Naive thymus-derived CD4-positive, alpha-beta T cell (primary cell): ENCODE measurements at places on chromosomes 12 and 14. TPM values are rescaled to one million over a fixed set of nuclear protein-coding genes. Genes with fewer than 3 reads are reported as not detected.

DNA sequence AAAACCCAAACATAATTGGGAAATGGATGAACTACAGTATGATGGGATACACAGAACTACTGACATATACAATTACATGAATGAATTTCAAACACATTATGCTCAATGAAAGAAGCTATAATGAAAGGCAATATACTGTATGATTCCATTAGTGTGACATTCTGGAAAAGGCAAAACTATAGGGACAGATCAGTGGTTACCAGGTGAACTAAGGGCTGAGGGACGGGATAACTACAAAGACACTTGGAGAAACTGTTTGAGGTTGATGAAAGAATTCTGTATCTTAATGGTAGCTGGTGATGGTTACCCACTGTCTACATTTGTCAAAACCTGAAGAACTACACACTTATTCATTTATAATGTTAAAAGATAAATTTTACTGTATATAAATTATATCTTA is 7.7 kb downstream of the ZFC3H1 start:
- no peak overlapping the region for H3K27ac ChIP-seq
- H3K27me3 ChIP-seq, result no peaks in the 10 kb centered on the region

DNA sequence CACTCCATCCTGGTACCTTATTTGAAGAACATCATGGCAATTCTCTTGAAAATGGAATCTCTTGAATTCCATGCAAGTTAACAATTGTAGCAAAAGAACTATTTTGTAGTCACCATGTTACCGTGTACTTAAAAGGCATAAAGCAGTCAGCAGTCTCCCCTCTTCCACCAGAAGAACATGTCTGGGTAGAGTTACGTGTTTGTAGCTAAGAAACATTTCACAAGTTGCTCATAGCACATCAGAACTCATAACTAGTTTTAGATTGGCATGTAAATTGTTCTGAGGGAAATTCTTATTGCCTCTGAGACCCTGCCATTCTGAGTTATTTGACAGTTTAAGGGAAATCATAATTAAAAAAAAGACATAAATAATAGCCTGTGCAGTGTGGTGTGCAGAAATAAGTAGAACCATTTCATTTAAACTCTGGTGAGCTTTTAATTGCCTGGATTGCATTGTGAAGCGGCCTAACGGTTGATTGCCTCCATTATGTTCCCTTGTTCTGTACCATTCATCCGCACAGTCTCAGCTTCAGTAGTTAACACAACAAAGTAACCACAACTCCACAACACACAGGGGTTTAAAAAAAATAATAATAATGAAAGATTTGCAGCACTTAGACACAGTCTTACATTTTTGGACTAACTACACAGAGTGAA is 2.6 kb downstream of the LMO3 start:
- no peak overlapping the region for H3K27ac ChIP-seq
- no peak for DNase-seq
- no peaks in the 10 kb centered on the region for H3K27me3 ChIP-seq
- H3K4me3 ChIP-seq, result no peak overlapping the region
- no peaks in the 10 kb centered on the region for H3K36me3 ChIP-seq

- H3K27ac ChIP-seq, result no peak overlapping the region
- no peaks in the 10 kb centered on the region for H3K4me1 ChIP-seq
- no peak overlapping the region for H3K4me3 ChIP-seq
- no peaks in the 10 kb centered on the region for H3K36me3 ChIP-seq
- no peaks in the 10 kb centered on the region for H3K27me3 ChIP-seq
These were observed 15.6 kb downstream of the TMCC3 start for GRCh38 chr12:94634717-94635116.

GRCh38 chr12:31594681-31595080 is 3.7 kb upstream of the DENND5B start:
- no peak overlapping the region for H3K27ac ChIP-seq
- peaks cover 5% of the 10 kb centered on the region for H3K4me1 ChIP-seq
- no peak overlapping the region for H3K4me3 ChIP-seq
- no peak for DNase-seq

GRCh38 chr12:30166006-30166795 is 382.5 kb upstream of the TMTC1 start:
- DNase-seq, result no peak
- H3K36me3 ChIP-seq, result no peaks in the 10 kb centered on the region
- H3K27ac ChIP-seq, result no peak overlapping the region

DNA sequence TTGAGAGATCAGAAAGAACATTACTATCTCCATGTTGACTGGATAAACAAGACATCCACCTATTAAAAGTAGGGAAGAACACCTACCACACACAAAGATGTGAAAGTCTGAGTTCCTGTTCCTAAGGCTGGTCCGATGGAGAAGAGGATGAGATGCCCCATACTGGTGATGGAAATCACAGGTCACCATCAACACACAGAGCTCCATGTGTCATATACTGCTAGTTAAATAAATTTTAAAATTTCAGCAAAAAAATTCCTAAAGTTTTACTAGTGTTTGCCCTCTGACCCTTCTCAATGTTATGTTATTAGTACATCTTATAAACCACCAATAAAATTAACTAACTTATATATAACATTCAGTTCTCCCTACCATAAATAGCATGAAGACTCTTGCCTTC is 59.1 kb downstream of the KCNA5 start:
- no peaks in the 10 kb centered on the region for H3K4me1 ChIP-seq
- peaks cover 2% of the 10 kb centered on the region for H3K27me3 ChIP-seq
- H3K36me3 ChIP-seq, result no peaks in the 10 kb centered on the region
- no peak overlapping the region for H3K27ac ChIP-seq
- H3K4me3 ChIP-seq, result no peak overlapping the region

DNA sequence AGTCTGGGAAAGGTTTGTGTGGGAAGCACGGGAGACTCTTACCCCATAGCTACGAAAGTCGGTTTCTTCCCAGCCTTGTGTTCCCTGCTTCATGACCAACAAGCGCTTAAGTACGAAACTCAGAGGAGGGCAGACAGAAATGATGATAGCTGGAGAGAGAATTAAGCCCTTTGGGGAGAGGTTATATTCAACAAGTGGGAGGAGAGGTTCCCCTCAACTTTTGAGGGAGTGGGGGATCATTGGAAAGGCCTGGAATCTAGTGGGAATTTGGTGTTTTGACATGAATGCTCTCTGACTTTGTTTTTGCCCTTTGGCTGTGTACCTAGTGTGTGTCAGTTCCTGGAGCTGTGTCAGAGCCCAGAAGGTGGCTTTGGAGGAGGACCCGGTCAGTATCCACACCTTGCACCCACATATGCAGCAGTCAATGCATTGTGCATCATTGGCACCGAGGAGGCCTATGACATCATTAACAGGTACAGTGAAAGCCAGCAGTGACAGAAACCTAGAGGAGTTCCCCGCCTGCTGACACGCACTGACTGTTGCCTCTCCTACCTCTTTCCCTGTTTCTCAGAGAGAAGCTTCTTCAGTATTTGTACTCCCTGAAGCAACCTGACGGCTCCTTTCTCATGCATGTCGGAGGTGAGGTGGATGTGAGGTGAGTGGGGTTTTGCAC is 40.6 kb downstream of the FNTB start:
- H3K27me3 ChIP-seq, result no peaks in the 10 kb centered on the region
- no peak overlapping the region for H3K27ac ChIP-seq
- peaks cover 49% of the 10 kb centered on the region for H3K36me3 ChIP-seq
- no peak for DNase-seq

DNA sequence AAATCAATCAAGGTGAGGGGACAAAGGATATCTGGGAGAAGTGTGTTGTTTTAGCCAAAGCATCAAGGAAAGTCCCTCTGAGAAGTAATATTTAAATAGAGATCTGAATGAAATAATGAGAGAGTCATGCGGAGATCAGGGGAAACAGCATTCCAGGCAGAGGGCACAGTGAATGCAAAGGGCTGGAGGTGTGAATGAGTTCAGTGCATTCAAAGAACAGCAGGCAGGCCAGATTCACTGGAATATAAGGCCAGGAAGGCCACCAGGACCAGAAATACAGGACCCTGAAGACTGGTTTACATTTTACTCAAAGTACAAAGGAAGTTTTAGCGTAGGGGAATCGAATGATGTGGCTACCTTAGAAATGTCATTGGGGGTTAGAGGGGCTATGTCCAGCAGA is 436.2 kb upstream of the TMEM132C start:
- H3K27ac ChIP-seq, result no peak overlapping the region
- no peak for DNase-seq
- H3K4me3 ChIP-seq, result no peak overlapping the region
- H3K36me3 ChIP-seq, result no peaks in the 10 kb centered on the region

- H3K4me1 ChIP-seq, result no peaks in the 10 kb centered on the region
- H3K36me3 ChIP-seq, result no peaks in the 10 kb centered on the region
- no peak for DNase-seq
- no peak overlapping the region for H3K27ac ChIP-seq
- H3K27me3 ChIP-seq, result no peaks in the 10 kb centered on the region
These were observed 65.3 kb downstream of the NKX2-1 start for GRCh38 chr14:36454599-36455240.

SDSL gene
- polyA plus RNA-seq, result not detected

MYF6 gene
- polyA plus RNA-seq, result not detected

DNA sequence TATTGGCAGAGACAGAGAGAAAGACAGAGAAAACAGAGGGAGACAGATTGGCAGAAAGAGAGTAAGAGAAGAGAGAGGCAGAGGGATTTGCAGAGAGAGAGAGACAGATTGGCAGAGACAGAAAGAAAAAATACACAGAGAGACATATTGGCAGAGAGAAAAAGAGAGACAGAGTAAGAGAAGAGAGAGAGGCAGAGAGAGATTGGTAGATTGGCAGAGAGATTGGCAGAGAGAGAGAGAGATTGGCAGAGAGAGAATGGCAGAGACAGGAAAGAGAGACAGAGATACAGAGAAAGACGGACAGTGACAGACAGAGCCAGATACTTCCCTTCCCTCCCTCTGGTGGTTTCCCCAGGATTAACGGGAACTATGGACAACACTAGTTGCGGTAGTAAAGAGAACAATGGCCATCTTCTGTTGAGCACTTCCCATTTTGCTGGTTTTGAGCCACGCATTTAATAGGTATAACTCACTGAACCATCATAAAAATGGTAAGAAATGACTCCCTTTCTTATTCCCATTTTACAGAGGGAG is 2.6 kb upstream of the NOS1 start:
- no peak for DNase-seq
- no peaks in the 10 kb centered on the region for H3K4me1 ChIP-seq
- H3K27me3 ChIP-seq, result no peaks in the 10 kb centered on the region
- H3K36me3 ChIP-seq, result no peaks in the 10 kb centered on the region
- H3K27ac ChIP-seq, result no peak overlapping the region

LTBR gene
- polyA plus RNA-seq, result not detected

GRCh38 chr12:66500091-66500490 is 178.8 kb downstream of the GRIP1 start:
- no peak for DNase-seq
- no peaks in the 10 kb centered on the region for H3K27me3 ChIP-seq
- H3K4me1 ChIP-seq, result no peaks in the 10 kb centered on the region

- no peaks in the 10 kb centered on the region for H3K36me3 ChIP-seq
- H3K27me3 ChIP-seq, result no peaks in the 10 kb centered on the region
- H3K27ac ChIP-seq, result no peak overlapping the region
- H3K4me3 ChIP-seq, result no peak overlapping the region
These were observed 285.5 kb downstream of the KCNH5 start for GRCh38 chr14:62759796-62760195.

- H3K4me1 ChIP-seq, result no peaks in the 10 kb centered on the region
- DNase-seq, result no peak
- H3K27me3 ChIP-seq, result no peaks in the 10 kb centered on the region
- H3K27ac ChIP-seq, result no peak overlapping the region
- H3K4me3 ChIP-seq, result no peak overlapping the region
These were observed 260.3 kb downstream of the ADGRD1 start for GRCh38 chr12:131213896-131214442.

ZNF891 gene
- 0.89 TPM for polyA plus RNA-seq
